Activated CD4-positive, alpha-beta T cell treated with anti-CD3 and anti-CD28 coated beads, Interleukin-2, Interleukin-6, amounts not matched to agents 100 ng/mL and 50 ng/mL, durations not matched to agents 16 hours and 8 hours (primary cell): ENCODE measurements at places on chromosomes 3 and 15.

DNA sequence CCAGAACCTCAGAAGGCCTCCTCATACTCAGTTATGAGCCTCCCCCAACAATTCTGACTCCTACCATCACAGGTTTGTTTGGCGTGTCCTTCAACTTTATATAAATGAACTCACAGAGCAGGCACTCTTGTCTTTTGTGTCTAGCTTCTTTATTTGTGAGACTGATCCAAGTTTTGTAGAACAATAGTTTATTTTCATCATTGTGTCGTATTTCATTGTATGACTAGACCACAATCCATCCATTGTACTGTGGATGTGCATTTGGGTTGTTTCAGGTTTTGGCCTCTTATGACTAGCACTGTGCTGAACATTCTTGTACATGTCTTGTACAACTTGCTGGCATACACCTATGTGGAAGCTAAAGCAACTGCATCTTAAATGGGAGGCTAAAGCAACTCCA, 292.8 kb upstream of the LYSMD4 start:
- DNase-seq: no peak

- DNase-seq: no peak
These were observed 367.9 kb upstream of the GBE1 start for GRCh38 chr3:82129221-82129801.

- DNase-seq: no peak
These were observed 130.3 kb downstream of the THSD4 start for GRCh38 chr15:71245588-71245987.

GRCh38 chr3:172257648-172258400, 190.4 kb downstream of the GHSR start:
- no peak for DNase-seq

DNA sequence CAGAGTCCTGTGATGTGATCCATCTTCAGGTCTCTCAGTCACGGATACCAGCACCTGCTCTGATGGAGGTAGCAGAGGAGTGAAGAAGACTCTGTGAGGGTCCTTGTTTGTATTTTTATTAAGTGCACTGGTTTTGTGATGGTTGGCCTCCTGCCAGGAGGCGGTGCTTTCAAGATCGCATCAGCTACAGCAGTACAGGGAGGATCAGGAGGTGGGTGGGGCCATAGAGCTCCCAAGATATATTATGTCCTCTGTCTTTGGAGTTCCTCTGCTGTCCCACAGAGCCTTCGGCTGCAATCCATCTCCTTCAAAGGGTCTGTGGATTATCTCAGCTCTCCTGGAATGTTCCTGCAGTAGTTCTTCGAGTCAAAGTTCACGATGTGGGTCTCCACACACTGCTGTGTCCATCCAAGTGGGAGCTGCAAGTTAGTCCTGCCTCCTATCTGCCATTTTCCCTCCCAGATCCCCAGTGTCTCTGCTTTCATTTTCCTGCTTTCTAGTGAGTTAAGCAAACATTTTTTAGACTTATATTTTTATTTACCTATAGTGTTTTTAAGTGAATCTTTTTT, 54.7 kb downstream of the TM2D3 start:
- DNase-seq: no peak

GRCh38 chr3:53056442-53056841, 10.6 kb upstream of the SFMBT1 start:
- DNase-seq: no peak

DNA sequence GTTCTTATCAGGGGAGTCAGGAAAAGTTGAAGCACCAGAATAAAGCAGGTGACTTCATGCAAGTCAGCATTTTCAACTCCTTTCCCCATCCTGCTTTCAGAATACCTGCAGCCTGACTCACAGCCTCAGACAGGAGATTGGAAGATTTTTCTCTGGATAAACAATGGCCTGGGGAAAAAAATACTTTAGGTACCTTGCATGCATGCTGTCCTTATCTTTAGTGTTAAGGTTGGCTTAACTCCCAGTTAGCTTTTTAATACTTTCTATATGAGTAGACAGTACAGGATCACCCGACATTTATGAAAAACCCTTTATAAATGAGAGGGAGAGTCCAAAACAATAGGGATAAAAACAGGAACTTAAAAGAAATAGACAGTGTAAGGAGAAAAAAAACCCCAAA, 53.6 kb downstream of the PAK2 start:
- DNase-seq: no peak

- DNase-seq: no peak
These were observed 76.2 kb upstream of the HERC1 start for GRCh38 chr15:63909819-63910437.

DNA sequence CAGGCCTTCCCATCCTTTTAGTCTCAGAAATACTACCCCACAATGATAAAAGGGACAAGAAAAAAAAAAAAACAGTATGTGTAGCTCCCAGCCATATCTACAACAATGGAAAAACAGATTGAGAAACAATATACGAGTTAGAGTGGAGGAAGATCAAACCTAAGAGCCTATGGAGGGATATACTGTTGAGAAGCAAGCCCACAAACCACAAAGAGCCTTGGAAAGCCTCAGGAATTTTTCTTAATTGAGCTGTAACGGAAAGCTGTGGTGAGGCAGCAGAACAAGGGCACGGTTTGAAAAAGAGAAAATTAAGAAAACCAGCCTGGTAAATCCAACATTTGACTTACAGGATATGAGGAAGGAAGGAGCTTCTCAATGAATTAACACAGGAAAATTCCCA, 21.4 kb downstream of the KPNA1 start:
- no peak for DNase-seq

- peak; percentile 39 for DNase-seq
These were observed 127.4 kb downstream of the TCF12 start for GRCh38 chr15:57045741-57046382.

DNA sequence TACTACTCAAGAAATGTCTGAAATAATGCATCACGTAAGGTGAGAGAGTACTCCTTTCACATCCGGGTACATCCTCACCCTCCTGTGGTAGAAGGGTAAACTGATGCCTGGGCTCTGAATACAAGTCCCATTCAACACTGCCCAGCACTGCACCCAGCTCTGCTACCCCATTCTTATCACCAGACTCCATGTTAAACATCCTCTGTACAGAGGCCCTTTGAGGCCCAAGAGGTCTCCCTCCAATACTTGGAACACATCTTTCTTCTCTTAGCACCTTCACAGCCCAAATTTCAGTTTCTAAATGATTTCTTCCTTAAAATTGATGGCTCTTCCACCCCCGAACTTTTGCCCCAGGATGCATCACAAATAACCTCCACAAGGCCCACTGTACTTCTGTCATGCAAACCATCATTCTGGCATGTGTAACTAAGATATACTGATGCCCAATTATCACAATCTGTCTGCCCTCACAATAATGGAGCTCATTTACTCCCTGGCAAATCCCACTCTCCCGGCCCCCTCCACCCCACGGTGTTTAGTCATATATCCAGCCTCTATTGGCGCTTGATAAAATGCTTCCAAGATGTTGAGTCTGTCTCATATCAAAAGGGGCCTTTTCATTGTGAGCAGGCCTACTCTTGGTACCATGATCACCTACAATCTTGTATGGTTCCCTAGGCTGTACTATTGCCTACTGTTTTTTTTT, 12.6 kb upstream of the GPX1 start:
- no peak for DNase-seq

GRCh38 chr15:58770519-58770856, 614 bp upstream of the MINDY2 start:
- DNase-seq: peak; percentile 28

DNA sequence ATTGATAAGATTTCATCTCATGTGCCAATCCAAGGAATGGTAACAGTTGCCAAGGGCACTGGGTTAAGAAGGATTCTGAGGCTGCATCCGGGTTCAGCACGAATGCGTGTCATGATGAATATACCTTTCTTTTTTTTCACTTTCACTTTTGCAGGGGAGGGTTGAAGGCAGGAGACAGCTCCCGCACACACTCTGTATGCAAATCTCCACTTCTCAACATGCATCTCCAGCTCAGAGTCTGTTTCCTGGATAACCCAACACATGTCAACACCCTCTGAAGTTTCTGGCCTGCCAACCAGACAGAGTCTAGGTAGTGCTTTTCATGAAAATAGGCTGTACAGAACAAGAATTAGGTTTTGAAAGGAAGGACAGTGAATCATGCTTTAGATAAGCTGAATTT, 21.6 kb downstream of the B4GALT4 start:
- peak; percentile 67 for DNase-seq

GRCh38 chr3:134833453-134834163, 38.5 kb downstream of the EPHB1 start:
- no peak for DNase-seq
